ENCODE measurements at places on chromosomes 12 and 14. TPM values are rescaled to one million over a fixed set of nuclear protein-coding genes. Genes with fewer than 3 reads are reported as not detected.

GRCh38 chr12:100859063-100859627, 64.6 kb downstream of the ANO4 start:
- no peak for DNase-seq

Gene MSRB3
- total RNA-seq = 8.2 TPM

DNA sequence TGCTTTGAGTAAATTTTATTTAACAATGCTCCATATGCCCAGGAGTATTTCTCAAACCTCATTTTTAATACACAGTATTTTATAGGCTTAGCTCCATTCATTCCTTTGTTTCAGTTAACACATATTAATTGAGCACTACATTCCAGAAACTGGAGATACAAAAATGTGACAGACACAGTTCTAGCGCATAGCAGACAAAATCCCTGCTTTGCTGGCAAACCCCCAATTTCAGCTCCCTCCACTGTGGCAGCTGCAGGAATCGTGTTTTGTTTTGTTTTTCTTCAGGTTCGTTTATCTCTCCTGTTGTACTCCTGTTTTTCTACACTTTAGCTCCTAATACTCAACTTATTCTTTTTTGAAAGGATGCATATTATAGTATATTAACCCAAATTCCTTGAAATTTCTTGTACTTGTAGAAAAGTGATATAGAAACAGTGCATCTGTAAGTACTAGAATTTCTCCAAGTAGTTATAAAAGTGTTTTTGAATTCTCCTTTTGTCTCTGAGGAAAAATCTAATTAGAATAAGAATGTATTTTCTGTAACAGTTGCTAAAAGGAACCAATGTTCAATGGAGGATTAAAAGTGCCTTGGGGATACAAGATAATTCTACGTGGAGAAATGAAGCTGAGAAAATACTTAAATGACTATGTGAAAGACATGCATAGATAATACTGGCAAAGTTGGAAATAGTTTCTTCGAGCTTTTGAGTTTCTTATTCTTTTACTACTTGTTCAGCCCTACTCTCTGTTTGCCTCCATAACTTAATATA, 6.4 kb upstream of the RAB21 start:
- DNase-seq = no peak

DNA sequence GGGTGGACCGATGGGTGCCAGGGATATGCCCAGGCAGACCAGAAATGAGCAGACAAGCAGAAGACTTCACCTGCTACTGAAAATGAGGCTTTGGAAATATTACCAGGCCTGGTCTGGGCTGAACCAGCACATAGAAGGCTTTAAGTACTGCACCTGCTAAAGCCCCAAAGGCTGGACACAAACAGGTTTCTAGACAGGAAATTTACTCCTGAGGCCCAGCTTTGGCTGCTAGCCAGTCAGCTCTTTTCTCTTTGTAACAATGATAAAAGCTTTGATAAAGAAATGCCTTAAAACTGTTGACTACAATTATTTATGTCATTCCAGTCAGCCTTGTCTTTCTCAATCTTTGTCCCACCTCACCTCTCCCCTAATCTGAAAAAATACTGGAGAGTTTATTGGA, 228.9 kb upstream of the EGLN3 start:
- DNase-seq = no peak

Gene SLCO1A2
- 0.49 TPM for total RNA-seq

GRCh38 chr14:76472199-76472723, 96.3 kb downstream of the ESRRB start:
- no peak for DNase-seq

GRCh38 chr14:43595096-43595772, 911.8 kb downstream of the FSCB start:
- no peak for DNase-seq

Gene PRR4
- 2.2 TPM for total RNA-seq

GRCh38 chr14:105052110-105052458, 13.1 kb downstream of the GPR132 start:
- DNase-seq = no peak

GRCh38 chr12:106721915-106722314, 52.6 kb upstream of the RIC8B start:
- no peak for DNase-seq

DNA sequence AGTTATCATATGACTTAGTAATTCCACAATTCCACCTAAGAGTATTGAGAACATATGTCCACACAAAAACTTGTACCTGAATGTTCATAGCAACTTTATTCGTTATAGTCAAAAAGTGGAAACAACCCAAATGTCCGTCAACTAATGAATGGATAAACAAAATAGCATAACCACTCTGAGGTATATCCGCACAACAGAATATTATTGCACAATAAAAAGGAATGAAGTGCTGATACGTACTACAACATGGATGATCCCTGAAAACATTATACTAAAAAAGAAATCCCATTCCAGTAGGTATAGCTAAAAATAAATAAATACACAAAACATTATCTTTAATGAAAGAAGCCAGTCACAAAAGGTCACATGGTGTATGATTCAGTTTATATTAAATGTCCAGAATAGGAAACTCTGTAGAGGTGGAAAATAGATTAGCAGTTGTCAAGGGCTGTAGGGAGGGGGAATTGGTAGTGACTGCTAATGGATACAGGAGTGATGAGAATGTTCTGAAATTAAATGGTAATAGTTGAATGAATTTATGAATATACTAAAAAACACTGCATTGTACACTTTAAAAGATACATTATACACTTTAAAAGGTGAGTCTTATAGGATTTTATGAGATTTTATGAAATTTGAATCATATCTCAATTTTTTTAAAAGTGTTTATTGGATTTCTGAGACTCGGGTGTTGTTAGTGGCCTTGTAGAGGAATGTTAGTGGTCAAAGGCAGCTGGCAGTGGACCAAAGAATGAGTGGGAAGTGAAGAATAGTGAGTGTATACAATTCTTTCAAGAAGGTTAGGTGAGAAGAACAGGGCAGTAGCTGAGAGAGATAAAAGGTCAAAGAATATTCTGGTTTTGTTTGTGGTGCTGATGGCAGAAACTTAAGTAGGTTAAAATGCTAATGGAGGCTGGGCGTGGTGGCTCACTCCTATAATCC, 36.3 kb upstream of the BAZ1A start:
- no peak for DNase-seq
